ENCODE measurements at places on chromosomes 3 and 15. TPM values are rescaled to one million over a fixed set of nuclear protein-coding genes. Genes with fewer than 3 reads are reported as not detected.

DNA sequence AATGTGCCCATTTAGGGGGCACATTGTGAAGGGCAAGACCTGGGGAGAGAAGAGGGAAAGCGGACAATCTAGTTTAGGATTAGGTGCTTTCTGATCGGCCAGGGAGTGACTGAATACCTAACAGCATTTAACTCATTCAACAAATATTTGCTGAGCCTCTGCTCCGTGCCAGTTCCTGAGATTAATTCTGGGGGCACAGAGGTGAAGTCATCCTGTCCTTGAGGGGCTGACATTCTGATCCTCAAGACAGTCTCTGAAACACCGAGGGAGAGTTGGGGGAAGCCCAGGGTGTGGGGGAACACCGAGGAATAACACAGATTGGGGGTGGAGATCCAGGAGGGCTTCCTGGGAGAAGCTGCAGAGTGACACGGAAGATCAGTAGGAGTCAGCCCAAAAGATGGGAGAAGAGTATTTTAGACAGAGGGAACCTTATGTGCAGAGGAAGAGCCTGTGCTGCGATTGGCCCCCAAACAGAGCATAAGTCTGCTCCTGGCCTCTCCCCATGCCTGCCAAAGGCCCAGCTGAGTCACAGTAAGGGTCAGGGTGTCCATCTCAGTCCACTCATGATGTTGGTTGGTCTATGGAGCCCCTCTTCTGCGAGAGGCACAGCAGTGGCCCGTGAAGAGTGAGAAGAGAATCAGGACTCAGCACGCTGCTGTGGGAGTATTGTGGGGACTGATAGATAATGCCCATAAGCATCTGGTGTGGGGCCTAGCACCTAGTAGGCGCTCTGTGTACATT is 60.2 kb downstream of the AMOTL2 start:
- H3K4me3 ChIP-seq: peak overlapping the region; percentile 24
- H3K27me3 ChIP-seq: no peaks in the 10 kb centered on the region
- peaks cover 93% of the 10 kb centered on the region for H3K4me1 ChIP-seq
- DNase-seq: peak; percentile 21
- H3K27ac ChIP-seq: peak overlapping the region; percentile 80

DNA sequence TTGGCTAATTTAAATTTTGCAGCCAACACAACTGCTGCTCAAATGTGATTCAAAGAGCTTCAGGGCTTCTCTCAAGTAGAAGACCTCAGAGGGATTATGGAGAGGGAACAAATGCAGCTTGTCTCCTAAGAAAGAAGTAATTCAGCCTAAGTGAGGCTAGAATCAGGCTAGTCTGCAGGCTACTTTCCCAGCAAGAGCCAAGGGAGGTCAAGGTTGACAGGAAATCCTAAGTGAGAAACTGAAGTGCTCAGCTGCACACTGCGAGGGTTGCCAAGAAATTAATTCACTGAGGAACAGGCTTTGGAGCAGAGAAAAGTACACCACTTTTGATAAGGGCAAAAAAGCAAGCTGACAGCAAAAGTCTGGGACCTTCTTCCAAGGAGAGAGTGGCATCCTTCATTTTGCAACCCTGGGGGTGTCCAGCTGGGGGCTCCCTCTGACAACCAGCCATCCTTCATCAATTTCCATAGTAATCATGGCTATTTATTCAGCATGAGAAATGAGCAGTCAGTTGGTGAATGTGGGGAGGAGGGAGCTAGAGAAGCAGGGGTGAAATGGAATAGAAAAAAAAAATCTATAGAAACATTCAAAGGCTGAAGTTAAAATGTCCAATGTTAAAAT is 646.4 kb upstream of the ADAMTS9 start:
- H3K36me3 ChIP-seq: no peaks in the 10 kb centered on the region
- peaks cover 5% of the 10 kb centered on the region for H3K4me1 ChIP-seq
- H3K27me3 ChIP-seq: peaks cover 6% of the 10 kb centered on the region
- H3K27ac ChIP-seq: no peak overlapping the region
- H3K4me3 ChIP-seq: no peak overlapping the region

DNA sequence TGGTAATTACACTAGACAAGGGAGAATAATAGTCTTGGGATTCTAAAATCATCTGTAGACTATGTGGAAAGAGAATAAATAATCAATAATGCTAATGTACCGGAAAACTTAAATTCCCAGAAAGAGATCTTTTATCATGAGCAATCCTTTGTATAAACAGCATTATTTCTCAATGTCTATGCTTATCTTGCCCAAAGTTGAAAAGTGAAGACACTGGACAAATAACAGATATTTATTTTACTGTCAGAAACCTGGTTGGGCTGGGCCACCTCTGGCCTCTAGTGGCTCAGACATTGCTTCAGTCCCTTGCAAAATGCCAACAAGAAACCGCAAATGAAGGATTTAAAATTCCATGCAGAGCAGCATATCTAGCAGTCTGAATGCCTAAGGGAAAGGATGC is 409.9 kb downstream of the FHIT start:
- H3K27me3 ChIP-seq: no peaks in the 10 kb centered on the region
- DNase-seq: no peak
- H3K27ac ChIP-seq: no peak overlapping the region
- H3K4me3 ChIP-seq: no peak overlapping the region
- no peaks in the 10 kb centered on the region for H3K4me1 ChIP-seq
- no peaks in the 10 kb centered on the region for H3K36me3 ChIP-seq

DNA sequence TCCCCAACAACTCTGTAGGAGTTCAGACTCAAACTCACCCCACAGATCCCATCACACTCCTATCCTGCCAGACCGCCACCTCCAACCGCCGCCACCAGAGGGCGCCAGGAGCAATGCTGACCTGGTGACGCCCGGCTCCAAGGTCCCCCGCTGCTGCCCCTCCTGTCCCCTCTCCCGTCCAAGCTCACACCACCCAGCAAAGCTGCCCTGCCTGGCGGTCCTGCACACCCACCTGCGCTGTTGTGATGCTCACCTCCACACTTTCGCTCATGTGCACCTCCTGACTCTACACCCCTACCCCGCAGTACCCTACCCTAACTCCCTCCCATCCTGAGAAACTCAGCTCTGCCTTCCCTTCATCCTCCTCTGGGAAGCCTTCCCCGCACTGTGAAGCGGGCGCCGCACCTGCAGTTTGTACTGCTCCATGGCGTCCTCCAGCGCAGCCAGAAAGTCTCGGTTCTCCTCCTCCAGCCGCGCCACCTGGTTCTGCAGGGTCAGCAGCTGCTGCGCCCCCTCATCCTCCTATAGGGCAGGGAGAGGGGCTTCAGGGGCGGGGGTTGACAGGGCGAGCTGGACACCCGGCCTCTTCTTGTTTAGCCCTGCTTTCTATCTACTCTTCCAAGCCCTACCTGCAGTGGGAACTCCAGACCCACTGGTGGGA is 7.9 kb downstream of the KIF7 start:
- no peak overlapping the region for H3K4me3 ChIP-seq
- DNase-seq: peak; percentile 57
- no peaks in the 10 kb centered on the region for H3K27me3 ChIP-seq
- H3K27ac ChIP-seq: no peak overlapping the region
- peaks cover 69% of the 10 kb centered on the region for H3K36me3 ChIP-seq

- no peaks in the 10 kb centered on the region for H3K27me3 ChIP-seq
- H3K27ac ChIP-seq: no peak overlapping the region
- no peaks in the 10 kb centered on the region for H3K4me1 ChIP-seq
- DNase-seq: peak; percentile 26
- H3K4me3 ChIP-seq: no peak overlapping the region
- H3K36me3 ChIP-seq: no peaks in the 10 kb centered on the region
Observed at GRCh38 chr3:38588371-38588971, 61.0 kb downstream of the SCN5A start.

GRCh38 chr3:51620543-51620942 is 50.5 kb upstream of the TEX264 start:
- no peaks in the 10 kb centered on the region for H3K4me1 ChIP-seq
- no peaks in the 10 kb centered on the region for H3K36me3 ChIP-seq
- no peak for DNase-seq
- no peak overlapping the region for H3K4me3 ChIP-seq

- no peak overlapping the region for H3K27ac ChIP-seq
- H3K4me1 ChIP-seq: peaks cover 26% of the 10 kb centered on the region
- no peaks in the 10 kb centered on the region for H3K27me3 ChIP-seq
- no peak overlapping the region for H3K4me3 ChIP-seq
Observed at GRCh38 chr3:177446165-177446601, 248.9 kb upstream of the TBL1XR1 start.

- H3K4me3 ChIP-seq: no peak overlapping the region
- 0 out of 2 replicates have a peak, but pooled peaks cover 3% of the 10 kb centered on the region for H3K4me1 ChIP-seq
- H3K27me3 ChIP-seq: no peaks in the 10 kb centered on the region
- DNase-seq: no peak
- H3K36me3 ChIP-seq: no peaks in the 10 kb centered on the region
- no peak overlapping the region for H3K27ac ChIP-seq
Observed at GRCh38 chr3:47314056-47314764, 31.5 kb downstream of the KLHL18 start.

DNA sequence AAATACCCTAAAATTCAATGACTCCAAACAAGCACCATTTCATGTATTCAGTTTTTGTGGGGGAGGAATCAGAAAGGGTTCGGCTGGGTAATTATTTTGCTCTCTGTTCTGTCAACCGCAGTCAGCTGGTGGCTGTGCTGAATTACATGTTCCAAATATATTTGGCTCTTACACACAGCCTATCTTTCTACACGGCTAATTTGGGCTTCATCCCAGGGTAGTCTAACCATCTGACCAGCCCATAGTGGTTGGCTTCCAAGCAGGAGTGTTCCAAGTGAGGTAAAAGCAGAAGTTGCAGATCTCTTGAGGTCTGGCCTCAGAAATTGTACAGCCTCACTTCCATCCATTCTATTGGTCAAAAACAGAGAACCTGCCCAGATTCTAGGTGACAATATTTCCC is 760.8 kb upstream of the SEMA6D start:
- DNase-seq: no peak
- H3K36me3 ChIP-seq: no peaks in the 10 kb centered on the region
- H3K4me3 ChIP-seq: no peak overlapping the region
- no peaks in the 10 kb centered on the region for H3K4me1 ChIP-seq
- no peaks in the 10 kb centered on the region for H3K27me3 ChIP-seq
- H3K27ac ChIP-seq: no peak overlapping the region

GRCh38 chr3:168100777-168101492 is 5.2 kb upstream of the GOLIM4 start:
- H3K36me3 ChIP-seq: no peaks in the 10 kb centered on the region
- no peaks in the 10 kb centered on the region for H3K27me3 ChIP-seq
- H3K27ac ChIP-seq: no peak overlapping the region
- no peak for DNase-seq
- H3K4me3 ChIP-seq: no peak overlapping the region

DNA sequence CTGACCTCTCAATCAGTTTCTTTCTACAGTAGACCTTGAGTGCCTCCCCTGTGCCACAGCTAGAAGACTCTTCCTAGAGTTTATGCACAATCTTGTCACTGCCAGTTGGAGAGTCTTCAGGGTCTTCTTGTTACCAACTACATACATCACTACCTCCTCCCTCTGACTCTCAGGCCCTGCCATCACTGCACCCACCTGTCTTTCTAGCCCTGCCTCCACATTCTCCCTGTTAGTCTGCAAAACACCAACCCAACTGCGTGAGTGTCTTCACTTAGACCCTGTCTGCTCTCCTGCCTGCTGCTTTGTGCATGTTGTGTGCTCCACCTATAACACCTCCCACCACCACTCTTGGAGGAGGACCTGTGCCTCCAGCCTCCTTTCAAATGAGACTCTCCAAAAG is 34.4 kb downstream of the CLSTN2 start:
- H3K4me1 ChIP-seq: no peaks in the 10 kb centered on the region
- H3K27ac ChIP-seq: no peak overlapping the region
- no peak overlapping the region for H3K4me3 ChIP-seq
- H3K36me3 ChIP-seq: no peaks in the 10 kb centered on the region

GRCh38 chr3:30107531-30107930 is 498.9 kb upstream of the TGFBR2 start:
- H3K4me1 ChIP-seq: no peaks in the 10 kb centered on the region
- H3K27me3 ChIP-seq: no peaks in the 10 kb centered on the region
- no peak overlapping the region for H3K27ac ChIP-seq

DNA sequence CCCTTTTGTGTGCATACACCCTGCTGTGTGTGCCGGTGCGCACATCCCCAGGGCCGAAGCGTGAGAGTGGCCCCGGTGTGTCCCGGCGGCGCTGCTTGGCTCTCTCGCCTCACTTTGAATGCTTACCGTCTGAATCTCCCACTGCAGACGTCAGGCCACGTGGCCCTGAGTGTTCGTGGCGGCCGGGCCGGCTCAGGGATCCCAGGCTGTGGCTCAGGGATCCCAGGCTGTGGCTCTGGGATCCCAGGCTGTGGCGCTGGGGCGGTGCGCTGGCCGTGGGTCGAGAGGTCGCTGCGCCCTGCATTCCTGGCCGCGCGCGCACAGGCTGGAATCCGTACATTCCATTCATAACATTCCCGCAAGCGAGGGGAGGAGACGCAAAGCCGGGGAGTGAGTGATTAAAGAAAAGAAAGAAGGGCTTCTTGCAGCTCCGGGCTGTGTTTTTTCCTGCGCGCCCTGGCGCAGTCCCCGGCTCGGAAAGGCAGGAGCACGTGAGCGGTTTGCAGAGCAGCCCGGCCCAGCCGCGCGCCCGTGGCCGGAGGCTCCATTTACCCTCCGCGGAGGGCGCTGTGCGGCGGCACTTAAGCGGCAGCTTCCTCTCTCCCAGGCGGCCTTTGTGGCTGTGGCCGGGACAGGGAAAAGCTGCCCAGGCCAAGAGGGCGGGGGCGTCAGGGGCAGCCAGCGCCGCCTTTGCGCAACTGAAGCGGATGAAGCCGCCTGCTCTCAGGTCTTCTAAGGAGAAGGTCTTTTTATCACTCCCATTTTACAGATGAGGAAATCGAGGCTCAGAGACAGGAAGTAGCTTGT is 87.0 kb upstream of the ALDH1L1 start:
- peak; percentile 93 for DNase-seq
- H3K4me1 ChIP-seq: peaks cover 45% of the 10 kb centered on the region
- peak overlapping the region; percentile 28 for H3K4me3 ChIP-seq
- H3K27ac ChIP-seq: peak overlapping the region; percentile 84
- no peaks in the 10 kb centered on the region for H3K27me3 ChIP-seq

DNA sequence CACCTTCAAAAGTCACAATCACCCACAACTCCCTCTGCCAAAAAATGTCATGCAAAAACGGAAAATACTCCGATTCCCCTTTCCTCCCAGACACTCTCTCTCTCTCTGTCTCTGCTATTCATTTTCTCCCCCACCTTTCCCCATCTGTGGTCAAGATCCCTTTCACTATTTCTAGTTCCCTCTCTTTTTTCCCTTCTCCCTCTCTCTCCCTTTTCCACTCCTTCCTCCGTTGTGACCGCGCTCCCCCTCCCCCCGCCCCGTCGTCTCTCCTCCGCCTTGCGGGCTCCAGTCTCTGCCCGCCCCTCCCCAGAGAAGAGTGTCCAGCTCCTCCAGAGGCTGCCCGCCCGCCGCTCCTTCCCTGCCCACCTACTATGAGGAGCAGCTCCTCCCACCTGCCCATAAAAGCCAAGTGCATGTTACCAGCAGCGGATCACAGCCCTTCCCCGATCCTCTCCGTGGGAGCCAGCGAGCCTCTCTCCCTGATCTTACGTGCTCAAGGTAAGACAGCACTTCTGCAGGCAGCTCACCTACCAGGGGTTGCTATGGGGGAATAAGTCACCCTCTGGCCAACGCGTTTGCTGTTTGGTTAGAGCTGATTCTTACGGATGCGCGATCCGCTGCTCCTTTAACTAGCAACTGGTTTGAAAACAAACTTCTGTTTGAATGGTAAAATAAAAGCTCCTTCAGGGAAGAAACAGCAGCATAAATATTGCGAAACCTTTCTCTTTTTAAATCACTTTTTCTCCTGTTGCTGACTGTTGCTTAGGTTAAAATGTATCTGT is at the start of gene COL8A1:
Gene COL8A1 (plus strand): TSS at position 428 of the 782 bp plus-strand sequence. CDS start 152,089 bp downstream, outside the sequence.
- no peaks in the 10 kb centered on the region for H3K27me3 ChIP-seq
- peak within 1 kb of the TSS; percentile 50 for H3K4me3 ChIP-seq
- H3K4me1 ChIP-seq: peaks cover 63% of the 10 kb centered on the region
- peak within 1 kb of the TSS; percentile 94 for H3K27ac ChIP-seq

The CADM2 gene
- not detected for total RNA-seq

The CYP1A2 gene
- not detected for total RNA-seq

The CACNA1D gene
- not detected for total RNA-seq

The SPTBN5 gene
- total RNA-seq: 0.34 TPM

The PRSS50 gene
- not detected for total RNA-seq

The SAMD7 gene
- not detected for total RNA-seq

The CASR gene
- not detected for total RNA-seq

The ACSBG1 gene
- total RNA-seq: not detected

The NPTN gene
- 271 TPM for total RNA-seq

Data from SJSA1 (cell line).